Endodermal cell (in vitro differentiated cells): ENCODE measurements at places on chromosomes 13 and 19. TPM values are rescaled to one million over a fixed set of nuclear protein-coding genes. Genes with fewer than 3 reads are reported as not detected.
A peak's percentile ranks its signal among the peaks of the same experiment; 100 is the strongest.

TIMM44 gene
- 57.1 to 81.8 TPM (median 80.0 TPM) in 3 replicates for total RNA-seq

SIGLECL1 gene
- not detected in 2 replicates for total RNA-seq

PTH2 gene
- total RNA-seq, result not detected in 3 replicates

DNA sequence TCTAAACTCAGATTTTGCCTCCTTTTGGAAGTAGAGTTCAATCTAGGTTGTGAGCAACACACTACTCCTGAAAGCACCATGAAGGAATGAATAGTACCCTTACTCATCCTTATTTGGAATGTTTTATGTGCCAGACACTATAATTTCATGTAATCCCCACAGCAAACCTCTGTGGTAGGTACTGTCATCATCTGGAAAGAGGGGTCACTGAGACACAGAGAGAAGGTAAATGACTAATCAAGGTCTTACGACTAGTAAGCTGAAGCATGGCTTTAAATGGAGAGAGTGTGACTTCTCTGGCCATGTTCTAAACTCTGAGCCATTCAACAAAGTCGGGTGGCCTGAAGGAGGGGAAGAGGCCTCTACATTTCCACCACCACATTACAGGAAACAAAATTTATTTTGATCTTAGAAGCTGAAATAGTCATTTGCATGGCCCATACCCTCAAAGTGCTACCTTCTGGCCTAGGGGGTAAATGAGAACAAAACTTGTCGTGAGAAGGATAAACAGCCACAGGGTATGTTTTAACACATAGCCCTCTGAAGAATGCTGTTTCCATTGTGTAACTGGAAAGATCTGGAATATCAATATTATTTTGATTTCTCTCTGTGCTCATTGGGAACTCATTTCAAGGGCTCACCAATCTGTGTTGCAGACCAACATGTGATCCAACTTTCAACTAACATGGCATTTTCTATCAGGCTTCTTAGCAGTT lies 180.8 kb upstream of the RFC3 start:
- peaks cover 9% of the 10 kb centered on the region for H3K4me1 ChIP-seq
- no peak overlapping the region for H3K4me3 ChIP-seq
- DNase-seq, result no peak
- peaks cover 32% of the 10 kb centered on the region for H3K27me3 ChIP-seq

DNA sequence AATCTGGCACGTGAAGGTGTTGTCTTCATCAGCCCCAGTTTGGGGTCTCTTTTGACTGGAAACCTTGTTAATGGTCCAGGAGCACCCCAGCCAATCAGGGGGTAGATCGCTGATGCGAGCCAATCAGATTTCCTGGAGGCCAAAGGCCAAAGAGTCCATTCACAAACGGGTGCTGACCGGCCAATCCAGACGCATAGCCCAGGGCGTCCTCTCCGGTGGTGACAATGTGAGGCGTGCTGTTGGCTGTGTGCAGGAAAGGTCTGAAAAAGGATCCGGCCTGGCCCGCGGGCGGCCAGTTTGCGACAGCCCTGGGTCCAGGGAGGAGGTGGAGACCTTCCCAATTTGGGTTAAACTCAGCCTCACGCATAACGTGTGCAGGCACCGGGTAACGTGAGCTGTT lies 3.1 kb downstream of the MAST3 start:
- peaks cover 19% of the 10 kb centered on the region for H3K27me3 ChIP-seq
- H3K4me1 ChIP-seq, result peaks cover 6% of the 10 kb centered on the region
- no peak overlapping the region for H3K4me3 ChIP-seq
- DNase-seq, result peak; percentile 92
- no peak overlapping the region for H3K27ac ChIP-seq

ADAMTSL5 gene
- total RNA-seq, result 0.82 to 4.1 TPM (median 2.6 TPM) in 3 replicates

DNA sequence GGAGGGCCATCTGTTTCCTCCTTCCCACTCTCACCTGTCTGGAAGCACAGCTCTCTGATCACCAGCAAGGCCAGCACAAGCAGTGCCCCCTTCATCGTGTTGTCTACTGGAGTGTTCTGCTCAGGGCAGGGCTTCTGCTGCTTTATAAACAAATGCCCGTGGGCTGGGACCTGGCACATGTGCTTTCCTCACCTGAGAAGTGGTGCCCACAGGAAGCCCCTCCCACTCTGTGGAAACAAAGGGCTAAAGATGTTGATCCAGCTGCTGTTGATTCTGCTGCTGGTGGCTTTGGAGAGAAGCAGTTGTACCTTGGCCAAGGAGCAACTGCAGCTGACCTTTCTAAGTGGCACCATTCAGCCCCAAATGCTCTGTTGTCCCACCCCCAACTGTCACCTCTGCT lies 26.4 kb upstream of the ZNF181 start:
- H3K4me3 ChIP-seq, result no peak overlapping the region
- H3K27ac ChIP-seq, result no peak overlapping the region
- no peak for DNase-seq
- H3K4me1 ChIP-seq, result no peaks in the 10 kb centered on the region
- peaks cover 5% of the 10 kb centered on the region for H3K27me3 ChIP-seq
- H3K36me3 ChIP-seq, result no peaks in the 10 kb centered on the region

ONECUT3 gene
- 0.04 TPM in 1 of 2 replicates, not detected in the other for total RNA-seq

DNA sequence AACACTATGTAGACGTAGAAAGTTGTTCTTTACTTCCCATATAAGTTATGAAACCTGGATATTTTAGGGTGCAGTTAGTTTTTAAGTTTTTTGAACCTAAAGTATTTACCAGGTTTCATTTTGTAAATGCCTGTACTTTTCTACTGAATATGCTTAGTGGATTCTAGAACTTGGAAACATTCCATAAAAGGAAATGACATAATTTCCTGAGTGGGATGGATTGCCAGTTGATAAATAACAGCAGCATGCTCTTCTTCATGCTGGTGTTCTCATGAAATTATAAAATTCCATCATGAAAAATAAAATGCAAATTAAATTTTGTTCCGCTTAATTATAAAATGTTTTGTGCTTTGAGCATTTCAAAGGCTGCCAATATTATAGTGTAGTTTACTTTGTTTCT lies 362.2 kb upstream of the PCDH20 start:
- H3K4me1 ChIP-seq, result no peaks in the 10 kb centered on the region
- no peak overlapping the region for H3K4me3 ChIP-seq
- no peak overlapping the region for H3K27ac ChIP-seq
- no peak for DNase-seq
- H3K27me3 ChIP-seq, result no peaks in the 10 kb centered on the region
